ENCODE measurements at places on chromosomes 6 and 20.

DNA sequence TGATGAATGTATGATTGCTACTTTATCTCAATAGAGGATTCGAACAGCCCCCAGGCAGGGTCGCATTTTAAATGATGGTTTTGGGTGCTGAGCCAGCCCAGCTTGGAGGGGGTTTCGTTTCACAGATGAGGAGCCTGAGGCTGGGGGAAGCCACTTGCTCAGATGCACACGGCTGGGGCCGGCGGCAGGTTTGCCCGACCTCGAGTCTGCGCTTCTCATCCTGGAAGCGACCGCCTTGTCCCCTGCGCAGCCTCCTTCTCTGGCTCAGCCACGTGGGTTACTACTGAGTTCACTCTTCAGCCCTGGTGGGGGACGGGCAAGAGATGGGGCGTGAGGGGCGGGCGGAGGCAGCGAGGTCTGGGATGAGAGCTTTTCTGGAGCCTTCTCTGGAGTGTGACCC, 25.3 kb downstream of the NTSR1 start:
- DNase-seq = no peak

GRCh38 chr6:134714679-134715078, 235.2 kb downstream of the ALDH8A1 start:
- no peak for DNase-seq

DNA sequence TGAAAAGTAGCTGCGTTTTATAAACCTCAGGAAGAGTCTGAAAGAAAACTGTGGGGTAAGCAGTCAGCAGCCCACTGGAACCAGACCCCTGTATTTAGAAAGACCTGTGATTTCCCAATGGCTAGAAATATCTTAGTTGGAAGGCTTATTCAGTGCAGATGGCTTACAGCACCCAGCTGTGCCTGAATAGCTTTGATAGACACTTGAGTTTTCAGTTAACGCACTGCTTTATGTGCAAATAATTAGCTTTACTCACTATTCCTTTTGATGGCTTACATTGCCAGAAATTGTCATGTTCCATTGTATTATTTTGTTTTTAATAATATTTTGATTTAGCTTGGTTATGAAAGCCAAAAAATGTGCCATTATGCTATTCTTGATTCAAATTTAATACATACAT, 465.3 kb upstream of the SYNCRIP start:
- no peak for DNase-seq

- DNase-seq = no peak
Observed at GRCh38 chr20:2398449-2398848, 17.7 kb downstream of the TGM6 start.

- peak; percentile 60 for DNase-seq
Observed at GRCh38 chr20:57622579-57623381, 2.6 kb upstream of the ZBP1 start.

GRCh38 chr6:151690768-151691562, 116.5 kb upstream of the ESR1 start:
- no peak for DNase-seq

- no peak for DNase-seq
Observed at GRCh38 chr20:36117638-36118037, 36.9 kb upstream of the EPB41L1 start.

- DNase-seq = no peak
Observed at GRCh38 chr6:15304337-15305042, 58.6 kb downstream of the JARID2 start.

GRCh38 chr20:58871533-58872102, 19.1 kb downstream of the GNAS start:
- DNase-seq = no peak

GRCh38 chr6:139940741-139941729, 566.6 kb upstream of the CITED2 start:
- no peak for DNase-seq

GRCh38 chr6:150857945-150858308, 7.6 kb upstream of the MTHFD1L start:
- no peak for DNase-seq

DNA sequence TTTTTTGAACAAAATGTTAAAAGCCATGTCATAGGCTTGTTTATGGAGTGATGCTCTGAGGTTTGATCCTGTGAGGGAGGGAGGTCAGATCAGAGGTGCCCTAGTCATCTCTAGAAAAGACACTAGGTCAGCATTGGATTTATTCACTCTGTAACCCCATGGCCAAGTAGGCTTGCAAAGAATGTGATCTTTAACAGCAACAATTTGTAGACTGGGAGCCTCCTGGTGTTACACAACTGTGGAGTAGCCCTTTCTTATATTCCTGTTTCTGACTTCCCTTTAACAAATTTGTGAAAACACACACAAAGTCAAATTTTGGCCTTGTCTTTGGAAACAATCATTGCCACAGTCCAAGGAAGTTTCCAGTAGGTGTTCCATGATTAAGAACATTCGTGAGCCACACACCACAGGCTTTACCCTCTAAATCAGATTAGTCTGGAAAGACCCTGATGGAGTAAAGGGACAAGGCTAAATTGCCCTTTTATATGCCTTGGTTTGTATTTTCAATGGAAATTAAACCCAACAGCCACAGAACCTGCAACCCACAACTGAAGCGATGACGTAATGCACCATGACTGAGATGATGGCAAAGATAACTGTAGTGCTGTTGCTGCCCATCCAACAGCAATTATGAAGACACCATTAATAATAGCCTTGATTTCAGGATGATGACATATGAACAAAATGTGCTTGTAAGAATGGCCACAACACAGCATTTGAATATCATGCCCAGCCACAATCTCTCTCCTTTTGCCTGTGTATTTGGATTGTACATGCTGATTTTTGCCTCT, 22.1 kb downstream of the SCP2D1 start:
- no peak for DNase-seq

DNA sequence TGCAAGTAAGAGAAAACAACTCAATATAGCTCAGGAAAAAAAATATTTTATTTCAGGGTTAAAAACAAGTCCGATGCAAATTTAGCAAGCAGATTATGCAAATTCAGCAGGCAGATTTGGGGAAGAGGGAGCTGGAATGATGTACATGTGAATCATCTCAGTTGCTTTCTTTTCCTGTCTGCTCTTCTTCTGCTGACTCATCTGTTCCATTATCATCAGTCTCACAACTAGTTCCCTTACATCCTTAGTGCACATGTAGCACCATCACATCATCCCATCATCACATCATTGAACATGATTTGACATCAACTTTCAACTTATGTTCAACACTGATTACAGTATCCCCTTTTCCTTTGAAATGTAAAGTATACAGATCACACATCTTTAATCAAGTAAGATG, 11.5 kb upstream of the DEFB113 start:
- DNase-seq = no peak

DNA sequence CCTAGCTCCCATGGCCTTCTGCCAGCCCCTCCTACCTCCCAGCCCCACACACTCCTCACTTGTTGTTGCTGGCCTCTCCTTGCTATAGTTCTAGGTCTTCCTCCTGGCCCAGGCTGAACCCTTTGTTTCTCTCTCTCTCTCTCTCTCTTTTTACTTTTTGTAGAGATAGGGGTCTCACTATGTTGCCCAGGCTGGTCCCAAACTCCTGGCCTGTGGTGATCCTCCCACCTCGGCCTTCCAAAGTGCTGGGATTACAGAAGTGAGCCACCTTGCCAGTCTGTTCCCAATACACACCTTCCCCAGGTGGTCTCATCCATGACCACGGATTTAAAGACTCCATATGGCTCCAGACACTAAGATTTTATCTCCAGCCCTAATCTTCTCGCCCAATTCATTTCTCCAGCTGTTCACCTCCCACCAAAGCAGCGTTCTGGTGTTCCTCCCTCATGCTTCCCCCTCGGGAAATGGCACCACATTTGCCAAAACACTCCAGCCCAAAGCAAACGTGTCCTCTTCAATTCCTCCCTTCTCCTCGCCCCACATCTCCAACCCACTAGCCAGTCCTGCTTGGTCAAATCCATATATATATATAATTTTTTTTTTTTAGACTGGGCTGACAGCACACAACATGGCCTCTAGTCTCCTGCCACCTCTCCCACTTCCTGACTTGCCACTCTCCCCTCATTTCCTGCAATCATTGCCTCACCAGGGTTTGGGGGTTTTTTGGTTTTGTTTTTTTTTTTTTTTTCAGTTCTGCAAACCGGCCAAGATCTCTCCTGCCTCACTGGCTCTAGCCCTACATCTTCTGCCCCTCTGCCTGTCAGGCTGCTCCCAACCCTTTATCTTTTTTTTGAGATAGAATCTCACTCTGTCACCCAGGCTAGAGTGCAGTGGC, 104.4 kb downstream of the NCR2 start:
- no peak for DNase-seq

DNA sequence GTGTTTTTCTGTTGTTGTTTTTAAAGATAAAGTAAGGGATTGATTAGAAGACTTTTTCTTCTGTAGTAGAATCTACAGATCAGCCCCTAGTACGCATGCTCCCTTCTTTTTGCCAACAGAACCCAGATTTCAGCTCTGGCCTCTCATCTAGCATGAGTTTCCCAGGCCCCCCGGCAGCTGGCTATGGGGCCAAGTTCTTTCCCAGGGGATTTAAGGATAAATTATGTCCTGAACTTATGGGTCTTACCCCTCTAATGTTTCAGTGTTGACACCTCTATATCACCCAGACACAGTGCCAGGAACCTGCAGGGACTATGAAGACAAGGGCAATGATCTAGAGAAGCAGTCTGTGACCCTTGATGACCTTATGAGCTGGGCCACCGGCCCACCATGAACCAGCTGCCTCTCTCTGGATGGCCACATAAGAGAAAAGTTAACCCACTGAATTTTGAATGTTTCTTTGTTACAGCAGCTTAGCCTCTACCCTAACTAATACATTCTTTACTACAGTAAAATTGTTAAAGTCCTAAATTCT, 150.5 kb downstream of the UNC5CL start:
- no peak for DNase-seq

DNA sequence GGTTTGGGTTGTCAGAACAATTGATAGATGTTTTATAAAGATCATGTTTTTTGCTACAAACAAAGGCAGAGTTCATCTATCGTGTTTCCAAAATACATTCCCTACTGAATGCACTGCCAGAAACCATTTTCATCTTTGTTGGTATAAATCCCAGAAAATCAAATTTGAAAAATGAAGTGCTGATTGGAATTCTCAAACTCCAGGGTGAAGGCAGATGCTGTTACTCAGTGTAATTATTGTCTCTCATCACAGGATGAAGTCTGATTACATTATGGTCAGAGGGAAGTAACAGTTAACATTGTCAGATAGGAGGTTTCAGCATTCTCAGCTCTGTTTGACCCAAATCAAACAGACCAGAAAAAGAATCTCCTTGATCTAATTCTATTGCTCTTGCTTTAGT, 198.4 kb upstream of the KCNK16 start:
- no peak for DNase-seq

DNA sequence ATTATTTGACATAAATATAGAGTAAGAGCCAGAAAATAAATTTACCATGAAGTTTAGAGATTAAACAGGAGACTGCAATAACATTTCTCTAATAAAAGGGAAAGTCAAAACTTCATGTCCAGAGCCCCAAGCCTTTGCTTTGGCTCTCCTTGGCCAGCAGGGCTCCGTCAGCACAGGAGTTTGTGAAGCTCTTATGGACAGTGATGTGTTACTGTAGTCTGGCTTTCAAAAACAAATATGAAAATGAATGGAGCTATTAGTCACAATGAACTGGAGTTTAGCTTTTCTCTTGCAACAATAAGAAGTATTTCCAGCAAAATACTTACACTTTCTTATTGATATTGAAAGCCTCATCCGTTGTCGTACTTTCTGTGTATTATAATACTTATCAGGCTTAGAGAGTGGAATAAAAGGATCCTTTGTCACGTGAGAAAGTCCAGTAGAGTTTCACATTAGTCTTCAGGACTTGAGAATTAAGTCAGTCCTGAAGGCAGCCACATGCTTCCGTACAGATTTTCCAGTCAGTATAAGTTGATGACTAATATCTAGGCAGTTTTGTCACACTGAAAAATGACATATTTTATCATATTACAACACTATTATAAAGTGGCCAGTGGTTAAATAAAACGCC, 117.0 kb upstream of the PRL start:
- no peak for DNase-seq

- no peak for DNase-seq
Observed at GRCh38 chr6:42848700-42849099, 30.7 kb upstream of the RPL7L1 start.

GRCh38 chr6:149153693-149154092, 163.8 kb upstream of the TAB2 start:
- DNase-seq = no peak

GRCh38 chr20:10432079-10432478, 1.9 kb downstream of the MKKS start:
- no peak for DNase-seq

GRCh38 chr20:36230019-36230418, 6.3 kb upstream of the AAR2 start:
- DNase-seq = no peak

- no peak for DNase-seq
Observed at GRCh38 chr20:23519556-23519955, 28.6 kb downstream of the CST8 start.

DNA sequence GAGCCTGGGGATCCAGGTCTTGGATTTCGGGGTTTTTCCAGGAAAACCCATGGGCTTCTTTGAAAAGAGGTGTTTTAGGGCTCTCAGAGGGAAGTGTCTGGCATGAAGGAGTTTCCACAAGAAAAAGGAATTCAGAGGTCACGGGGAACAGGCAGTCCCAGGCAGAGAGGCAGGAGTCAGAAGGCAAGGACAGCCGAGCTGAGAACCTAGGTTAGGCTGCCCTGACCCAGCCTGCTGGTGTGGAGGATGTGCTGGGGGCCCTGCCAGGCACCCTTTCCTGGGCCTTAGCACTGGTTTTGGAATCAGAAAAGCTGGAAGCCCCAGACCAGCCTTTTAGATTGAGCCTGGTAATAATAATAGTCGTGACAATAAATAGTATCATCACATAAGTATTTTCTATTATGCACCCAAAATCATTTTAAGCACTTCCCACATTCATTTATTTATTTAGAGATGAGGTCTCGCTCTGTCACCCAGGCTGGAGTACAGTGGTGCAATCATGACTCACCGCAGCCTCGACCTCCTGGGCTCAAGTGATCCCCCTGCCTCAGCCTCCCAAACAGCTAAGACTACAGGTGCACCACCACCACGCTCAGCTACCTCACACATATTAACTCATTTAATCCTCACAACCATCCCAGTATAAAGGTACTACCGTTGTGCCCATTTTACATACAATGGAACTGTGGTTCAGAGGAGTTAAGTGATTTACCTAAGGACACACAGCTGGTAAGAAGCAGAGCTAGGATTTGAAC, 19.9 kb downstream of the TGM2 start:
- DNase-seq = no peak

- DNase-seq = no peak
Observed at GRCh38 chr6:34310817-34311216, 62.0 kb upstream of the SMIM29 start.

GRCh38 chr20:20609522-20609921, 102.9 kb downstream of the RALGAPA2 start:
- no peak for DNase-seq

- no peak for DNase-seq
Observed at GRCh38 chr6:7207720-7208119, 100.0 kb downstream of the RREB1 start.

DNA sequence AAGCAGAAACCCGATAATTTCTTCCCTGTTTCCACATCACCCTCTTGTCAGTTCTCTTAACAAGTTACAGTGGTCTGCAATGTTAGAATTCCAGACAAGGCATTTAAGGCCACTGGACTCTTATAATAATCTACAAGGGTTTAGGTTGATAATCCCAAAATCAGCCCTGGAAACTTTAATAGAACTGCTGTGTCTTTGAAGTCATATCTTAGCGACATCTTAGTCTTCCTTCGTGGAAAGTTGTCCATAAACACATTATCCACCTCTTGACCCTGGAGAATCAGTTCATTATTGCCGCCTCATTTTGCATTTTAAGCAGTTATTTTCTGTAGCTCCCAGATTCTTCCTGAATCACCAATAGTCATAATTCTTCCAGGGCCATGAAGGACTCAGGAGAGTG, 108.6 kb upstream of the PLCB4 start:
- no peak for DNase-seq

GRCh38 chr6:52130440-52130839, 43.0 kb upstream of the PKHD1 start:
- DNase-seq = no peak

All from stimulated activated CD8-positive, alpha-beta memory T cell treated with anti-CD3 and anti-CD28 coated beads, Interleukin-7, amount 100 ng/mL, for 1 hour (primary cell).